ENCODE measurements at places on chromosomes 5 and 9. TPM values are rescaled to one million over a fixed set of nuclear protein-coding genes. Genes with fewer than 3 reads are reported as not detected.
A peak's percentile ranks its signal among the peaks of the same experiment; 100 is the strongest.

DNA sequence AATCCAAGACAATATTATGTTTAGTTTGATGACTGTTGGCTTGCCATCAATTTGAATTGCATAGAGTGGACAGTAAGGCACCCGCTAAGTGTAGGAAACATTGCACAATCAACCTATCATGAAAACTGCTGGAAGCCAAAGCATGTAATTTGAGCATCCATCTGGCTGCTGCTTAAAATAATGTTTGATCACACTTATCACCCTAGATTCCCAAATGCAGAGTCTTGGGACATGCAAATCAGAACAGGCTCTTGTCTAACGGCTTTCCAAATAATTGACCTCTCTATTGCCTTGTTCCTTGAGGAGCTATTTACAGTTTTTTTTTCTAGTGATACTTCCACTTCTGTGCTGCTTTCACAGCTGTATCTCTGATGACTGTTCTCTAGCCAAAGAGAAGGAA lies 342.1 kb downstream of the PRR16 start:
- peak; percentile 5 for DNase-seq

DNA sequence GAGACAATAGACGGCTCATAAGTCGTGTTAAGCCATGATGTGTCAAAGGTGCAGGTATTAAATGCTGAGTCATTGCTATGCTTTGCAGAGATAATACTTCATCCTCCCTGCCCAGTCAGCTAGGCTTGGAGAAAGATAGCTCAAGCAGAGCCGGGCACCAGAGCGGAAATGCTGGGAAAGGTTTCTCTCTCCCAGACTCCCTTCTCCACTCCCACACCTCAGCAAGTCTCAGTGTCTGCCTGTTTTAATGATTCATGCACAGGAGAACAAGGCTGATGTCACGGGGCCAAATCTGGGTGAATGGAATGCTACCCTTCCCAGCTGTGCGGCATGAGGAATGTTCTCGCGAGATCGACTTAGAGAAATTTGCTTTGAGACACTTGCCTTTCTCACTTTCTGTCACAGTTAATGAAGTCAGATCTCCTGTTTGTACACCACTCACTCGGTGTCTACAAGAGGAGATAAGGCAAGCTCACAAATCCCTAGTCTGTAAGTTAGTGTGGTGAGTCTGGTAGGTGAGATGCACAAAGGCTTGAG lies 204.4 kb downstream of the EFNA5 start:
- DNase-seq = peak; percentile 19

GRCh38 chr5:148620091-148620490 lies 34.2 kb downstream of the HTR4 start:
- no peak for DNase-seq

DNA sequence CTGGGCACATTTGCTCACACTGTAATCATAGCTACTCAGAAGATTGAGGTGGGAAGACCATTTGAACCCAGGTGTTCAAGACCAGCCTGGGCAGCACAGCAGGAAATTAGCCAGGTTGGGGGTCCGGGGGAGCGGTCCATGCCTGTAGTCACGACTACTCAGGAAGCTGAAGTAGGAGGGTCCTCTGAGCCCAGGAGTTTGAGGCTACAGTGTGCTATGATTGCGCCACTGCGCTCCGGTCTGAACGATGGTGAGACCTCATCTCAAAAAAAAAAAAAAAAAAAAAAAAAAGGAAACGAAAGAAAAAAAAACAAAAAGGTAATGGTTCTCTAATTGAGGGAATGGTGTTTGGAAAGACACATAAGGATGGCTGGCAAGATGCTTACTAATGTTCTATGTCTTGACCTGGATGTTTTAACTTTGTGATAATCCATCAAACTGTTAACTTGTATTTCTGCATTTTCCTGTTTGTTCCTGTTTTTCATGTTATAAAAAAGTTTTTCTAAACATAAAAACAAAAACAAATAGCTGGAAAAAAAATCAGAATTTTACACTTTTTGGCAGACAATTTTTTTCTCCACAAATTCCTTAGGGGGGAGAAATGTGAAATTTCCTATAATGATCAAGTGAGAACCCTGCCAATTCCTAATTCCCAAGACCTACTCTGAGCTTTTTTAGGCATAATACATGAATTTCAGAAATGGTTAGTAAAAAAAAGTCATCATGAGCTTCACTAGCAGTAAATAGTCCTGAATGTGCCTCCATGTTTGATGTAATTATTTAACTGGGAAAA lies 96.9 kb downstream of the DENND1A start:
- no peak for DNase-seq

GRCh38 chr9:134595014-134595413 lies 46.6 kb upstream of the COL5A1 start:
- no peak for DNase-seq

DNA sequence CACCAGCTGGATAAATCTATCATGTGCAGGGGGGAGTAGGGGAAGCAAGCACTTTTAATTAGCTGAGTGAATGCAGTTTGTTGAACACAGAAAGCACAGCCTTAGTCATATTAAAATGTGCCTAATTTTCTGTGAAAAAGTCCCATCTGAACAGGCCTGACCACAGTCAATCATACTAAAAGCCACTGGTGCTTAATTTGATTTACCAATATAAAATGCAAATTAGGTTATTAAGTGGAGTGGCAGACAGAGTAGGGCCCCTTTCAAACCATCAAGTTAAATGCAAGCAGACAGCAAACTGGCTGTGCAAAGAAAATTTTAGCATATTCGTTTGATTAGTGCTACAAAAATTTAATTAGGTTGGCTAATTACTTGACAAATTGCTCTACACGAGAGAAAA lies 176.1 kb downstream of the ISL1 start:
- no peak for DNase-seq

- no peak for DNase-seq
Observed at GRCh38 chr5:67200809-67201562, 4.4 kb upstream of the CD180 start.

- DNase-seq = no peak
Observed at GRCh38 chr5:329768-330167, 8.3 kb downstream of the AHRR start.

GRCh38 chr9:16540743-16541613 lies 329.5 kb downstream of the BNC2 start:
- no peak for DNase-seq

DNA sequence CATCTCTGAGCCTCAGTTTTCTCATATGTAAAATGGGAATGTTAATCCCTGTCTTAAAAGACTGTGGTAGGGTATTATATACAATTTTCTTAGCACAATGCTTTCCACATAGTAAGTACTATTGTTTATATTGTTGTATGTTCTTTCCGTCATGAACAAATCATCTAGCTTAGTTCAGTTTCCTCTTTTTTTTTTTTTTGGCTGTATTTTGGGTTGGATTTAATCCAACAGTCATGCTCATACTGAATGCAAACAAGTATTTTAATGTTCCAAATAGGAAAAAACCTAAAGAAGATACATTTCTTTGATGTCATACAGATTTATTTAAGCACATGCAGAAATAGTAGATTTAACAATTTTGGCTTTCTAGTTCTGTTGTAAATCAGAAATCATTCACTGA lies 95.1 kb downstream of the RNF180 start:
- no peak for DNase-seq

DNA sequence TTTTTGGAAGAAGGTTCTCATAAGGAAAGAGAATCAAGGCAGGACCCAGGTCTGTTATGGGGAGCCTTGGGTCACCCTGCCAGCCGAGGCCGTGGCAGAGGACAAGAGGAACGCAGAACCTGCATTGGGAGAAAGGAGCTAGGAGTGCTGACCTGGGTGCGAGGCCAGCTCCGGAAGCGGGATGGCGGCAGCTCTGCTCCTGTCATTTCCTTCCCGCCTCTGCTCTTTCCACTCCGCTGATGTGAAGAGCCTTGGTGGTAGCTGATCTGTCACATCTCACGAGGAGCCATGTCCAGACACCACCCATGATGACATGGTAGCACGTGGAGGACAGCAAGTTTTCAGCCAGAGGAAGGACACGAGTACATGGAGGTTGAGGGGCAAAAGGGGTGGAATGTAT lies 109.5 kb upstream of the COL5A1 start:
- DNase-seq = no peak

- DNase-seq = no peak
Observed at GRCh38 chr5:122584411-122585300, 190.2 kb upstream of the SNX2 start.

GRCh38 chr5:150394131-150394530 lies 18.6 kb downstream of the CD74 start:
- DNase-seq = no peak

GRCh38 chr9:94928691-94929368 lies 202.3 kb downstream of the AOPEP start:
- no peak for DNase-seq

DNA sequence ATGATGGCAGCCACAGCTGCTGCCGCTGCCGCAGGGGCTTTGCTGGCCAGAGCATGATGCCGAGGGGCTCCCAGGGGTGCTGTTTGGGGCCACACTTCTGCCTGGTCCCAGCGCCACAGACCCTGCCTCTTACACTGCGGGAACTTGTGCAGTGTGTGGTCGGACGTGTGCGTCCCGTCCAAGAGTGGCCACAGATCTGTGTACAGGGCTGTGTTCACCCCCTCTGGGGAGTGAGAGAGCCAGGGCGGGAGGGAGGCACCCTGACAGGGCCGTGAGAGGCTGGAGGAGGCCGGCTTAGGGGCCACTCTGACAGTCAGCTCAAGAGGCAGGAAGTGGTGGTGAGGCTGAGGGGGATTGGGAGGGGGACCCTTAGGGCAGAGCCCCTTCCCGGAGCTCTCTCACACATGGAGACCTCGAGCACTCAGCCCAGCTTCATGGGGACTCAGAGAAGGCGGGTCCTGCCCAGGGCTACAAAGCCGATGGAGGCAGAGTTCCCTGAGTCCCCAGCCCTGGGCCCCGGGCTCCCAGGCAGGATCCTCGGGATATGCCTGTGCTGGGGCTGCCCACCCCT lies 13.1 kb upstream of the CARD19 start:
- no peak for DNase-seq

GRCh38 chr9:77544546-77544945 lies 103.6 kb downstream of the GNA14 start:
- DNase-seq = peak; percentile 25

DNA sequence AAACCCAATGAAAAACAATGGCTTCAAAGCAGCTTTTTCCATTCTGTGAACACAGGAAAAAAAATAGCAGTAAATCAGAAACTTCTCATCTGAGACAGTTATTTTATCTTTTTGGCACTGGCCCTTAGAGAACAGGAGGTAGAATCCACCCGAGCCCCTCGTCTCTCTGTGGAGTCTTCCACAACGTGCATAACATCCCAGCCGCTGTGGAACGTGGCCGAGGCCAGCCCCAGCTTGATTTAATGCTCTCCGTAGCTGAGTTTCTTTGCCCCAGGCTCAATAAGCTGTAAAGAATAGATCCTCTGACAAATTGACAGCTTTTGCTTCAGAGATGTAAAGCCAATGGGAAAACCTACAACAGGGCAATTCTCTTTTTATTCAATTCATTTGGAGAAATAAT lies 107.9 kb upstream of the DAP start:
- no peak for DNase-seq

DNA sequence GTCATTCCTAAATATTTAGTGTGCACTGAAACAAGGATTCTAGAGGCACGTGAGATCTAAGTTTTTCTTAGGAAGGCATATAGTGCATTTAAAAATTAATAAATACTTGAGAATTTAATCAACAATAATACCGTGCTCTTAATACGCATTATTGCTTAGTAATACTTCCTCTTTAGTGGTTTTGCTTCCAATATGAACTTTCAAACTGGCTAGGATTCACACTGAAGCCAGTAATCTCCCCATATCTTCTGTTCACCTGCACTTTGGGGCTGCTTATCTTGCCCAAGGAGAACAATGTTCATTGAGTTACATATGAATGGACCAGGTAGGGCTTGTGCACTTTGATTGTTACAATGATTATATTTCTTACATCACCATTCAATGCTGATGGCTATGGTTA lies 180.5 kb upstream of the RIOK2 start:
- DNase-seq = no peak

GRCh38 chr5:16806711-16807546 lies 129.2 kb downstream of the MYO10 start:
- peak; percentile 41 for DNase-seq

- DNase-seq = no peak
Observed at GRCh38 chr9:81305561-81306182, 383.7 kb downstream of the TLE1 start.

- peak; percentile 42 for DNase-seq
Observed at GRCh38 chr9:129838707-129839259, 3.5 kb downstream of the USP20 start.

GRCh38 chr5:54491326-54491725 lies 26.2 kb upstream of the SNX18 start:
- DNase-seq = no peak

DNA sequence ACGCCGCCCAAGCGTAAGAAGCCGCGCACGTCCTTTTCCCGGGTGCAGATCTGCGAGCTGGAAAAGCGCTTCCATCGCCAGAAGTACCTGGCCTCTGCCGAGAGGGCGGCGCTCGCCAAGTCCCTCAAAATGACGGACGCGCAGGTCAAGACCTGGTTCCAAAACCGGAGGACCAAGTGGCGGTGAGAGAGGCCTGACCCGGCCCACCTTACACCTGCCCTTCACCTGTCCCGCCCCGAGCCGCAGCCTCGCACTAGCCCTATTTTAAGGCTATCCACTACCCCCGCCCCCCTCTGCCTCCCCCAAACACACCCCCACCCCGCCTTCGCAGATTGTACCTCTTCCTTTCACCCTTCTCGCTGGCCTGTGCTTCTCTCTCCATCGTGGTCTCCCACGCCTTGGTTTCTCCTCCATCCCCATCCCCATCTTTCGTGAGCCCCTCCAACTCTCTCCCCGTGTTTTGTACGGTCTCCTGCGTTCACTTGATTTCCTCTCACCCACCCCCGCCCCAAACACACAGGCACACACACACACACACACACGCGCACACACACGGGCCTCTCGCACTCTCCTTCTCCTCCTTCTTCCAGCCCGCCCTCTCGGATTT lies 1.3 kb downstream of the TLX3 start:
- no peak for DNase-seq

Gene LVRN
- total RNA-seq = 3.0 TPM

Gene STPG3
- 0.95 TPM for total RNA-seq

Gene CDHR2
- 0.60 TPM for total RNA-seq

Gene RASEF
- 0.33 TPM for total RNA-seq

Gene VAV2
- 6.7 TPM for total RNA-seq

Gene S100Z
- total RNA-seq = 0.45 TPM

Gene LHX6
- 0.12 TPM for total RNA-seq

Gene MED7
- 8.2 TPM for total RNA-seq

Gene SPINK7
- not detected for total RNA-seq

Gene TAF11L4
- not detected for total RNA-seq

Gene ZNF883
- total RNA-seq = 3.9 TPM

Gene STOML2
- total RNA-seq = 151 TPM

Gene LPAR1
- total RNA-seq = 0.77 TPM

Gene C1QTNF2
- not detected for total RNA-seq

Gene SLC25A2
- not detected for total RNA-seq
